ENCODE measurements at places on chromosomes 2 and 18. TPM values are rescaled to one million over a fixed set of nuclear protein-coding genes. Genes with fewer than 3 reads are reported as not detected.

DNA sequence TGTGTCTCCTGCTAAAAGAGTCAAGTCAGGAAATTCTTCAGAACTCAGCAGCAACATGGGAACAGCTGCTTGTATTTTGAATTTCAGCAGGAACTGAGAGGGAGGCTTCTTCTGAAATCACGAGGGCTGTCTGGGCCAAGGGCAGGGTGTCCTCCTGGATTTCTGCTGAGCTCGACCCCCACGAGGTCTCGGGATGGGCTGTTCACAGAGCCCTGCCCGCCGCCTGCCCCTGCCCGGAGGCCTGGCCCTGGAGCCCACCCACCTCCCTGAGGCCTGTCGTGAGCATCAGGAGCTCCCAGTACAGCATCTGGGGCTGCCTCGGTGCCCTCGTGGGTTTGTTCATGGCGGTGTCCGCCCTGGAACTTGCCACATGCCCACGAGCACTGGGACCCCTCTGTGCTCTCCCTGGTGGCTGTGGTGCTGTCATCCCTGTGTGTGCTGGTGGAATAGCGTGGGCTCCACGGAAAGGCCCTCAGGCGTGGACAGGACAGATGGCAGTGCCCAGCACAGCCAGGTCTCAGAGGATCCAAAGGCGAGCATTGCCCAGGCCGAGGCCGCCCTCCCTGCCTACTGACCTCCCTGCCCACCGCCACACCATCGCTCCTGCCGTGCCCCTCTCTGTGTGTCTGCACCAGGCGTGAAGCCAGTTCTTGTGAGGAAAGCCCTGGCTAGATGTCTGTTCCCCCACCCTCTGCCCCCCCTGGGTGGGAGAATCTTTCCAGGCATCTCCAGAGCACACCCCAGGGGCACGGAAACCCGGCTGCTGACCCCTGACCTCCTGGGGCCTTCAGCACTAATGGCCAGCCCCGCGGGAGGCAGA is 25.9 kb downstream of the RAMP1 start:
- no peak for DNase-seq

- no peak for DNase-seq
Observed at GRCh38 chr2:7516484-7517063, 599.4 kb downstream of the RNF144A start.

- no peak for DNase-seq
Observed at GRCh38 chr2:41900101-41900577, 147.7 kb upstream of the PKDCC start.

DNA sequence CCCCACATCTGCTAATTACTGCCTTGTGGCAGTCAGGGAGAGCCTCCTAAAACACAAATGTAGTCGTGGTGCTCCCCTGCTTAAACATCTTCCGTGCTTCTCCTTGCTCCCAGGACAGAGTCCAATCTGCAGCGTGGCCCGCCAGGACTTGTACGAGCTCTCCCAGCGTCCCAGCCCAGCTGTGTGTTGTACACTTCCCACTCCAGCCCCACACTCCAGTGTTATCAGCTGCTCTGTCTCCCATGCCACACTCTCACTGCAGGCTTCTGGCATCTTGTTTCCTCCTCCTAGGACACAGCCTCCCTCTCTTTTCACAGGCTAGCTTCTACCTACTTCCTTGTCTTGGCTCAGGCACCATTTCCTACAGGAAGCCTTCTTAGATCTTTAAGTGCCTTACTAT is 199.4 kb downstream of the ALPK2 start:
- DNase-seq, result no peak

- no peak for DNase-seq
Observed at GRCh38 chr2:220432645-220433044, 805.2 kb downstream of the SLC4A3 start.

DNA sequence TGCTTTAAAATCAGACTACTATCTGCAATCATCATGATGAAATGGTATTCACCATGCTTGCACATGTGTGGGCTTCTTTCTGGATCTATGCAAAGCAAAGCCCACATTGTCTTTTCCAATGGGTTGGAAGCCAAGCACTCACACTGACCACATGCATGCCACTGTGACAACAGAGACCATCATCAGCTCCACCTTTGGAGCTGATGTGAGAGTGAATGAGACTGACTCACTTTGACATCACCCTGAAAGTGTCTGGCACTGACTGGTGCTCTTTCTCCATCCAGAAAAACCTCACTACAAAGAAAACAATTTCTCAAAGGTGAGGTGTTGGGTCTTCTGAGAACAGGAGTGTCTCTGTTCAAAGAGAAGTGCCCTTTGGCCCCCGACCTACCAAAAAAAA is 4.7 kb downstream of the MYO5B start:
- no peak for DNase-seq

GRCh38 chr2:36351736-36352349 is 3.7 kb upstream of the CRIM1 start:
- no peak for DNase-seq

- no peak for DNase-seq
Observed at GRCh38 chr2:182349268-182349667, 77.6 kb downstream of the PDE1A start.

- no peak for DNase-seq
Observed at GRCh38 chr2:122867941-122868340, 1112.5 kb downstream of the TSN start.

DNA sequence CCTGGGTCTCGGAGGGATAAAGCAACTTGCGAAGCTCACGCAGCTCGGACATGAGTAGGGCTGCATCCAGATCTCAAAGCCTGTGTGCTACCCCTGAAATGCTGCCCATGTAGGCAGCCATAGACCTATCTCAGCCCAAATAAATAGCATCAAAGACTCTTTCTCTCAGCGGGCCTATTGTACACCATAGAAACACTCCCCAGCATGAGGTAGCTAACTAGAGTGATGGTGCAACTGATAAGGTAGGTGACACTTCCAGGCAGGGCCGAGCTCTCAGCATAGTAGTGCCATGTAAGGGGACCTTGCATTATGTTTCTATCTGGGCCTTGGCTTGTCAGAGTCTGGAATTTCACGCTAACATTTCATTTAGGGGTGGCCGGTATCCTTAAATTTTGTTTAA is 52.4 kb downstream of the RABL2A start:
- DNase-seq, result no peak

DNA sequence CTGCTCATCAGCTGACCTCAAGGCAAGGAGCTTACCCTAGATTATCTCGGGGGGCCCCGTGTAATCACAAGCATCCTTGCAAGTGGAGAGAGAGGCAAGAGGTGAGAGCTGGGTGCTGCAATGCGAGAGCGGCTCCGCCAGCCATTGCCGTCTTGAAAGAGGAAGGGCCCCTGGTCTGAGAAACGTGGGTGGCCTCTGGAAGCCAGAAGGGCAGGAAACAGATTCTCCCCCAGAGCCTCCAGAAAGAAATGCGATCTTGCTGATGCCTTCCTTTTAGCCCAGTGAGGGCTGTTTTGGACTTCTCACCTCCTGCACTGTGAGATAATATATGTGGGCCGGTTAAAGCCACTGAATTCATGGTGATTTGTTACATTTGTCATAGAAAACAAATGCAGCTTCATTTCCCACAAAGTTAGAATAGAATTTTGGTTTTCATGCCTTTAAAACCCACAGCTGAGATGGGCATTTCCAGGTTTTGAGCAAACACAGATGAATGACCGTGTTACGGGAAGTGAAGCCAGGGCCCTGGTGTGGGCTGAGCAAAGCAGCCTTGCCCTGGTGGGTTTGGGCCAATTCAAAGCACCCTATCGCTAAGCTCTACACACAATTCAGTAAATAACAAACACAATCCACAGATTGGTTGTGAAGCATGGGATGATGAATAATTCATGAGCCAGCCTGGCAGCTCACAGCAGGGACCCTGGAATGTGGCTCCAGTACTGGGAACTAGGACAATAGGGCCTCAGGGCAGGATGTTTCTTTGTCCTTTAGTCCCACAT is 319.9 kb upstream of the HS6ST1 start:
- DNase-seq, result no peak

DNA sequence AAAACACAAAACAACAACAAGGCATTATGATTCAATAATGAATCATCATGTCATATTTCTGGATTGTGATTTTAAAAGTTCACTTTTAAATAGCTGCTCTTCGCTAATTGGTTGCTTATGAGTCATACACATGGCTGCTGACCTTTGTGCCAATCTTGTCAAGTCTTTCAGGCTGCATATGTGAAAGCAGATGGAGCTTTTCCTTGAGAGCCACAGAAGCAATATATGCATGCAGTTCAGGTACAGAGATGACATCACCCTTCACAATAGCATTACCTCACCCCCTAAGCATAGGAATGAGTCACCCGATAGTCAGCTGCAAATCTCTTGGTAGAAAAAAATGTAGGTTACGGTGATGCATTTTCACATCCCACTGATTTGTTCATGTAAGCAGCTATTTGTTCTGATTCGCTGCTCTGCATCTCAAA is 27.2 kb downstream of the EIF2AK3 start:
- peak; percentile 73 for DNase-seq

- no peak for DNase-seq
Observed at GRCh38 chr18:36358141-36358540, 60.6 kb downstream of the FHOD3 start.

DNA sequence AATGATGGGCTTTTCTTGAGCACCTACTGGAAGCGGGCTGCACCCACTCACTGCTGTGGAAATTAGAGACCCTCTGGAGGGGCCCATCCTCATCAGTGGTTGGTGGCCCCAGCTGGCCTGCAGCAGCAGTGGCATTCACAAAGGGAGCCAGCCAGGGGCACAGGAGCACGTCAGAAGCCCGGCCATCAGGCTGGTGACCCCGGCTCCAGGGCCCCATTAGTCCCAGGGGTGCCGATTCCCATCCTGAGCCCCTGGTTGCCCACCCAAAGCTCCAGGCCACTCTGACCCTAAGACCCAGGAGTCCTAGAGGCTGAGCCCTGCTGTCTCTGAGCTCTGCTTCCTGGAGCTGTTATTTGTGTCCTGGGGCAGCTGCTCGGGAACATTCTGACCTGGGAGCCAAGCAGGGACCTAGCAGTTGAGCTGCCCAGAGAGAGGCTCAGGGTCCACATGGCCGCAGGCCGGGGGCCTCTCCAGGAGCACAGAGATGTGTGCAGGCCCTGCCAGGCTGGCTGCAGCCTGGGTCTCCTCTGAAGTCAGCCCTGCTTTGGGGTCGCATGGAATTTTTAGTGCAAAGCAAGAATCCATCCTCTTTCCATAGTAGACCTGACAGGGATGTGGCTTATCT is 207.2 kb downstream of the KLHL29 start:
- DNase-seq, result no peak

- peak; percentile 55 for DNase-seq
Observed at GRCh38 chr2:204027091-204027490, 90.5 kb downstream of the ICOS start.

DNA sequence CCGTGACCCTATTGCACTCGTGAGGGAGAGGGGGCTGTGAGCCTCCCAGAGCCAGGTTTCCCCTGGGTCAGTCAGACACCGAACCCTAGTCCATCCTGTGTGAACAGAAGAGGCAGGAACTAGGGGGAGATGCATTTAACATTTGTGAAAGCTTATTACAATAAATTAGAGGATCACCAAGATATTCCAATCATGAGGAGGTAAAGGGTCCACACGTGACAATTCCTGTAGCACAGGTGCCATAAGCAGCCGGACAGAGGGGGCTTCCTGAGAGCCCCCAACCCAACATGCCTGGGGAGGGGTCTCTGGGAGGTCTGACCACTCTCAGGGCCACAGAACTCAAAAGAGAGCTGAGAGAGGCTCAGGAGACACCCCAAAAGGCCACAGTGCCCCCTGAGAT is 93.3 kb downstream of the KCNF1 start:
- no peak for DNase-seq

DNA sequence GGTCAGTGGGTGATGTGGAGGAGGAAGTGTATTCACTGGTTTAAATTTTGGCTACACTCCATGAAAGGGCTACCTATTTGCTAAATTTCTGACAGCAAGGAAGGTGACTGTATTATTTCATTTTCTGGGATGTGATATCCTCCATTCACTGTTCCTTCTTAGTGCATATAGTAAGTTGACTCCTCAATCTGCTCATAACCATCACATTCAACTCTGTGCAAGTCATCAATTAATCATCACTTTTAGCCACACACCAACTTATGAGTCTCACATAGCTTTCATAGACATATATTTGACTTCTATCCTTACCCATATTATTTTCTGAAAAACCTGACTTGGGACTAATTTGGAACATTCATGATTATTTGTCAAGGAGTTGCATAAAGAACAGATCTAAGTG is 16.9 kb downstream of the KLHL41 start:
- DNase-seq, result no peak

DNA sequence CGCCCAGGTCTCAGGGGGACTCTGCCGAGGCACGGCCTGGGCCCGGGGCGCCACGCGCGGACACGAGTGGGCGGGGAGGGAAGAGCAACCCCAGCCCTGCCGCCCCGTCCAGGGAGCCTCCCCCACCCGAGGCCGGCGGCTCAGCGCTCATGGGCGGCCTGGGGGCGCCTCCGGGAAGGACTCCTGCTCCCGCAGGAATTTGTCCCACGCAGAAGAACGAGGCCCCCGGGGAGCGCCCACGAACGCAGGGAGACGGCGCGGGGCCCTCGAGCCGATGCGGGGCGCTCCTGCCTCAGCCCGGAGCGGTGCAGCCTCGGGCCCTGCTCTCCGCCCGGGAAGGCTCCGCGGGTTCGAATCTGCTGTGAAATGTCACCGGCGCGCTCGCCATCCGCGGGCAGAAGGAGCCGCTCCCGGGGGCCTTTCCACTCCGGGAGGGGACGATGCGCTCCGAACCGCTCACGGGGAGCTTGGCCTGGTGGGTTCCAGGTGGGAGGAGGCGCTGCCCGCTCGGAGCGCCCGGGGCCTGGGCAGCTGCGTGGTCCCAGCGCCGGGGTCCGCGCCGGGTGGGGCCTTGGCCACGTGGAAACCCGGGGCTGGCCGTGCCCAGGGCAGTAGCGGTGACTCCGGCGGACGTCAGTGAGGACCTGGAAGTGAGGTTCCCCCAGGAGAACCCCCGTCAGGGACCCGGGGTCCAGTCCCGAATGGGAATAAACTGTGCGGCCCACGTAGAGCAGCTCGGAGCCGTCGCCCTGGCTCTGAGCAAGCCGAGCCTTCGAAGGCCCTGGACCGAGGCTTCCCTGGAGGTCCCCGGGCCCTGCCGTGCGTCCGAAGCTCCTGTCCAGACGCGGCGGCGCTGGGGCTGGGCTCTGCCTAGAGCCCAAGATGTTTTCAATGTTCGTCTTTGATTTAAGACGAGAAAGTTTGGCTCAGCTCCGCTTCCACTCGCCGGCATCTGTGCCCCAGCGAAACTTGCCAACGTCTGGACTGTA is 41.4 kb upstream of the CTDP1 start:
- no peak for DNase-seq

GRCh38 chr2:85057226-85057962 is 75.8 kb upstream of the TCF7L1 start:
- peak; percentile 23 for DNase-seq

- DNase-seq, result no peak
Observed at GRCh38 chr2:229689307-229689839, 25.0 kb downstream of the DNER start.

Gene CAVIN2
- total RNA-seq, result not detected

Gene TNFRSF11A
- 7.3 TPM for total RNA-seq

Gene FN1
- not detected for total RNA-seq

Gene RAX
- not detected for total RNA-seq

Gene IL18RAP
- total RNA-seq, result 6.0 TPM

Gene UGT1A9
- total RNA-seq, result not detected

Gene PRKAG3
- not detected for total RNA-seq

Gene SERPINB11
- not detected for total RNA-seq

Gene PARD6G
- 0.16 TPM for total RNA-seq

All from activated CD8-positive, alpha-beta T cell treated with anti-CD3 and anti-CD28 coated beads for 36 hours (primary cell).